ENCODE measurements at places on chromosomes 2 and 18.

DNA sequence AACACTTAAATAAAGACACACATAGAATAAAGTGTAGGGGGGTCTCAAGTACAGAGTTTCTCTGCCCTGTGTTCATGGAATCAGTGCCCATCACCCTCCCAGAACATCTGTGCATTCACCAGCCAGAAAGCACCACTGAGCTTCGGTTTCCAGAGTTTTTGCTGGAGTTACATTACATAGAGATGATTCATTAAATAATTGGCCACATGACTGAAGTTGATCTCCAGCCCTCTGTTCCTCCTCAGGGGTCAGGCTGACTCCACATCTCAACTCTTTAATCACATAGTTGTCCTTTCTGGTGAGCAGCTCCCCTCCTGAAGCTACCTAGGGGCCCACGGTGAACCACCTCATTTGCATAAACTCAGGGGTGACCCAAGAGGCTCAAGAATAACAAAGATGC, 129.8 kb downstream of the METTL4 start:
- DNase-seq, result no peak

DNA sequence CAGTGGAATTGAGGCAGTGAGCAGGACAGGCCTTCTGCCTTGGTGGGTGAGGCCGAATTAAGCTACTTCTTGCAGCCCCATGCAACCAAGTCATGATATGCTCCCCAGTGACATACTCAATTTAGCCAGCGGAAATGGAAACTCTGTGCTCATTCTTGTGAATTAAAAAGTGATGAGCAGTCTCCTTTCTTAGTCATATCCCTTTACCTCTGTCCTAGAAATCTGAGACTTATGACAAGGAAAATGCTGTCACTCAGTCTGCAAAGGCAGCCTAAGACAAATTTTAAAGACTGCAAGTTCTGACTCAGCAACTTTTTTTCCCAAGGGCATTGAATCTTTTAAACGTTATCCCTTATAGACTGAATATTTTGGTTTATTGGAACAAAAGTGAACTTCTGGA, 218.2 kb downstream of the SH3BP4 start:
- DNase-seq, result no peak

DNA sequence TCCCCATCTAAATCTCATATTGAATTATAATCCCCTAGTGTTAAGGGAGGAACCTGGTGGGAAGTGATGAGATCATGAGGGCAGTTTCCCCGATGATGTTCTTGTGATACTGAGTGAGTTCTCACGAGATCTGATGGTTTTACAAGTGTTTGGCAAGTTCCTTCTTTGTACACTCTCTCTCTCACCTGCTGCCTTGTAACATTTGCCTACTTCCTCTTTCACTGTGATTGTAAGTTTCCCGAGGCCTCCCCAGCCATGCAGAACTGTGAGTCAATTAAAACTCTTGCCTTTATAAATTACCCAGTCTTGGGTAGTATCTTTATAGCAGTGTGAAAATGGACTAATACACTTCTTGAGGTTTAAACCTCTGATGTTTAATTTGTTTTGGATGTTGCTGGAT, 177.5 kb downstream of the CD8B2 start:
- DNase-seq, result no peak

- DNase-seq, result no peak
These were observed 24.4 kb downstream of the EIF4E2 start for GRCh38 chr2:232574674-232575403.

DNA sequence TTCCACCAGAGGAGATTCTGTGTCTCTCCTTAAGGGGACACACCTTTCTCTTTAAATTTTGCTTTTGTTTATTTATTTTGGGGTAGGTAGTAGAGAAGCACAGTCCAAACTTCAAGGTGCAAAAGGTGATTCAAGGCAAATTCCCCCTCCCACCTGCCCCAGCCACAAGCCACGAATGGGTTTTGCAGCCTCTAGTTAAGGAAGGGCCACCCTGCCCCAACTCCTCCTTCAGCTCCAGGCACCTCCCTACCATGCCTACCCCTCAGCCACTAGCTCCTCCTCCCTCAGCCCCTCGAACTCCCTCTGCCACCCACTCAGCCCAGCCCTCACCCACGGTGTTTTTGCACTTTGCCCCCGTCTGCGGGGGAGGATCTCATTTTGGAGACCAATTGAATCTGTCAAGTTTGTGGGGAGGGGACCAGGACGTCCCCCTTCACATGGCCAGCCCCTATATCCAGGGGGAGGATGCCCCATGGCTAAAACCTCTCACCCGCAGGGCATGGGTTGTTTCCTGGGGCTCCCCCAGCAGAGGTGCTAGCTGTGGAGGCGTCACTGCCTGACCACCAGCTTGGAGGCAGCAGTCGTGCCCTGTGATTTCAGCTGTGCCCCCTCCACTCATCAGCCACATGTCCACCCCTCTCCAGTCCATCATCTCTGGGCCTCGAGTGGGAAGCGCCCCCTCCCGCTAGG, 4.5 kb downstream of the HAAO start:
- DNase-seq, result no peak

GRCh38 chr2:216279459-216279858, 92.8 kb downstream of the MARCHF4 start:
- no peak for DNase-seq

- DNase-seq, result no peak
These were observed 1.7 kb upstream of the PER2 start for GRCh38 chr2:238290091-238290509.

- DNase-seq, result no peak
These were observed 2.6 kb upstream of the IMP4 start for GRCh38 chr2:130339885-130340745.

DNA sequence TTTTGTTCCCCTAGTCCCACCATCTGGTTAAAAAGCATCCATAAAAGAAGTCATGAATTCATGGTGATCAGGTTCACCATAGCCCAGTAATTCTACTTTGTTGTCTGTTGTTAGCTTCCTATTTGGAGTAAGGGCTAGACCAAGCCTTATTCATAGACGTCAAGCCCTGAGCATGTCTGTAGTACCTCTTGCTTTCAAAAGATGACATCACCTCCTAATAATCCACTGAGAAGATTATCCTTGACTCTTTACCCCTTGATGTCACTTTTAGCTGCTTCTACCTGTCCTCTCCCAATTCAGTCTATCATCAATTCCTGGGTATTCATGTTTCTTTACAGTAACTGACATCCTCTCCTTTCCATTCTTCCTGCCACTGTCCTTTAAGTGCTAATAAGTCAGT, 90.1 kb downstream of the EML6 start:
- DNase-seq, result no peak
